ENCODE measurements at places on chromosomes 3 and 15. TPM values are rescaled to one million over a fixed set of nuclear protein-coding genes. Genes with fewer than 3 reads are reported as not detected.

The SLC9C1 gene
- 0.21 TPM for polyA plus RNA-seq

The RAB11A gene
- 213 TPM for polyA plus RNA-seq

The MME gene
- polyA plus RNA-seq: 13.8 TPM

The RHCG gene
- polyA plus RNA-seq: not detected

The CLDN18 gene
- polyA plus RNA-seq: 0.42 TPM

The EFCC1 gene
- 1.2 TPM for polyA plus RNA-seq

The THBS1 gene
- 87.9 TPM for polyA plus RNA-seq

The RAD51 gene
- 8.0 TPM for polyA plus RNA-seq

The STX19 gene
- polyA plus RNA-seq: 7.5 TPM

The EPHA3 gene
- polyA plus RNA-seq: 12.2 TPM

The KY gene
- polyA plus RNA-seq: 24.0 TPM

The SLC22A14 gene
- polyA plus RNA-seq: 0.24 TPM

The ZNF774 gene
- 3.9 TPM for polyA plus RNA-seq

The PRSS50 gene
- not detected for polyA plus RNA-seq
